ENCODE measurements at places on chromosomes 11 and 22. TPM values are rescaled to one million over a fixed set of nuclear protein-coding genes. Genes with fewer than 3 reads are reported as not detected.

Gene ARHGAP20
- total RNA-seq = 3.6 TPM

Gene MOGAT2
- not detected for total RNA-seq

Gene SLC29A2
- total RNA-seq = 0.11 TPM

Gene RAG2
- total RNA-seq = not detected

Gene ANGPTL5
- not detected for total RNA-seq

Gene SCO2
- 2.7 TPM for total RNA-seq

Gene DERL3
- 0.44 TPM for total RNA-seq

Gene EMSY
- total RNA-seq = 15.4 TPM

Gene PARVG
- total RNA-seq = not detected

Gene TRPC6
- 1.00 TPM for total RNA-seq

Gene ST3GAL4
- 22.5 TPM for total RNA-seq

Gene HEPHL1
- total RNA-seq = 0.11 TPM

Gene HPX
- total RNA-seq = 0.50 TPM

Gene THAP7
- 28.1 TPM for total RNA-seq

Gene POU2AF1
- not detected for total RNA-seq

Gene MMP7
- total RNA-seq = not detected

Gene CAPN5
- 13.5 TPM for total RNA-seq

Gene NPTXR
- total RNA-seq = 4.6 TPM

Gene OR51E2
- total RNA-seq = 0.11 TPM

Gene MRTFA
- 40.5 TPM for total RNA-seq

Gene SHISAL1
- 14.9 TPM for total RNA-seq

Gene IGF2
- total RNA-seq = 0.11 TPM

Gene CHRNA10
- 0.66 TPM for total RNA-seq

Gene SIK2
- 6.1 TPM for total RNA-seq

Gene C22orf15
- 0.77 TPM for total RNA-seq

Gene UBQLNL
- total RNA-seq = not detected

Gene TMEM121B
- 0.11 TPM for total RNA-seq

Gene FAM83F
- total RNA-seq = under 0.01 TPM

Gene CAVIN3
- 432 TPM for total RNA-seq

Gene SLC22A24
- total RNA-seq = not detected

Gene OVOL1
- not detected for total RNA-seq

Gene KRTAP5-9
- total RNA-seq = not detected

Gene C11orf98
- total RNA-seq = 35.6 TPM

Gene SYNGR1
- 8.1 TPM for total RNA-seq

Gene OR2AT4
- total RNA-seq = not detected

Gene OR8G1
- total RNA-seq = not detected

Gene SHANK3
- 0.50 TPM for total RNA-seq

Gene MRE11
- 11.4 TPM for total RNA-seq

Gene ST14
- under 0.01 TPM for total RNA-seq

Gene HIC2
- total RNA-seq = 2.7 TPM

Gene LARGE1
- total RNA-seq = 41.1 TPM

Gene ZNF214
- total RNA-seq = 7.0 TPM

Gene MAPK8IP2
- 0.37 TPM for total RNA-seq

Gene DBX1
- not detected for total RNA-seq

All from uterine smooth muscle cell (primary cell).